CD4-positive, alpha-beta T cell (primary cell): ENCODE measurements at places on chromosomes 3 and 15.

- no peak for DNase-seq
Measured at GRCh38 chr15:51382787-51383186, 41.3 kb downstream of the GLDN start.

- DNase-seq: no peak
Measured at GRCh38 chr3:80017369-80017768, 249.6 kb upstream of the ROBO1 start.

DNA sequence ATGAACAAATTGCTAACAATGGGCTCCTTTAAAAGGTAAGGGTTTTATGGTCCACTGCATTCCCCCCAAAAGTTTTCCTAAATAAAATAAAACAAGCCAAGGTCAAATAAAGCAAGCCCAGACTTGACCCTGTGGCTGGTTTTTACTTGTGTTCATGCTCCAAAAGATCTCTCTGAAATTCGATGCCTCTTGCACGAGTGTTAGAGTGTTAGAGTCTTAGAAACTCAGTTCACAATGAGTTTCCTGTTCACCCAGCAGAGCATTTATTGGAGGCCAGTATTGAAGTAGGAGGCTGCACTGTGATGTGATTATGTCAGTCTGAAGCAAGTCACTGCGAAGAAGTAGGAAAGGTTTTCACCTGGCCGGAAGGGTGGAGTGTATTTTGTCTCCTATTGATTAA, 59.9 kb upstream of the LRTM1 start:
- no peak for DNase-seq

- no peak for DNase-seq
Measured at GRCh38 chr3:105495021-105495420, 128.3 kb downstream of the ALCAM start.

GRCh38 chr15:70906842-70907241, 14.2 kb downstream of the LRRC49 start:
- no peak for DNase-seq

DNA sequence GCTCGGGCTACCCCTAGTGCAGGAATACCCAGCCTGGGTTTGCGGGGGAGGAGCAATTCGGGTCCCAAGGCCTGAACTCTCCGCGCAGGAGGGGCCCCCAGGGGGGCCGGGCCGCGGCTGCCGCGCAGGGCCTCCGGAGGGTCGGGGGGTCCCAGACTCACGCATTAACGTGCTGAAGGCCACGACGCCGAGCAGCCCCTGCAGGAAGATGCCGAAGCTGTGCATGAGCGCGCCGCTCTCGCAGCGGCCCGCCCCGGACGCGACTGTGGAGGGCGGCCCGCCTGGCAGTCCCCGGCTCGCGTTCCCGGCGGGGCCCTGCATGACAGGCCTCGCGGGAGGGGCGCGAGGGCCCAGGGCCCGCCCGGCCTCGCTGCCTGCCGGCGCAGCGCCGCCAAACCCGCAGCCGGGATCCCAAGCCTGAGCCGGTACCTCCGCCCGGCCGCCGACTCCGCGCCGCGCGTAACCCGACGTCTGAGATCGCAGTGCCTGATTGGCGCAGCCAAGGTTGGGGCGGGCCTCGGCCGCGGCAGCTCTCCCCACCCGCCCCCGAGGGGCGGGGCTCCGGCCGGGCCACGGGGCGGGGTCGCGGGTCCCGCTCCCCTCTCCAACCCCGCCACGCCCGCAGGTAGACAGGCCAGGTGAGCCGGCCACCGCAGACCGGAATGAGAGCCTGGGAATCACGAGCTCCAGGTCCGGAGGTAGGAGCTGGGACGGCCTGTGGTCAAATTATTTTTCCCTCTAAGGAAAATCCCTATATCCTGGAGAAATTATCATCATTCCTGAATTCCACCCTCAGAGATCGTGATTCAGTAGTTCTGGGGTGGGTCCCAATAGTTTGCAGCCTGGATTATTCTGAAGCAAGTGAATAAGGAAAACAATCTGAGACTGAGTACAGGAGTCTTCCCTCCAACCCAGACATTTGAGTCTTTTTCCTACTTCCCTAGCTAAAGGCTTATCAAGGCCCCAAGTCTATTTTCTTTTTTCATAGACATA, at the start of gene STIMATE:
STIMATE (minus strand) TSS at position 419 of the 993 bp plus-strand sequence; CDS start at position 321, 98 bp downstream.
- peak; percentile 91 for DNase-seq
